ENCODE measurements at places on chromosomes 13 and 19. TPM values are rescaled to one million over a fixed set of nuclear protein-coding genes. Genes with fewer than 3 reads are reported as not detected.

GRCh38 chr19:39132344-39132969 is 6.9 kb downstream of the PAK4 start:
- H3K4me1 ChIP-seq = peaks cover 40% of the 10 kb centered on the region
- H3K27me3 ChIP-seq = no peaks in the 10 kb centered on the region
- no peak overlapping the region for H3K4me3 ChIP-seq
- H3K27ac ChIP-seq = peak overlapping the region; percentile 47
- DNase-seq = no peak

ZNF433 gene
- total RNA-seq = 6.9 TPM

DNA sequence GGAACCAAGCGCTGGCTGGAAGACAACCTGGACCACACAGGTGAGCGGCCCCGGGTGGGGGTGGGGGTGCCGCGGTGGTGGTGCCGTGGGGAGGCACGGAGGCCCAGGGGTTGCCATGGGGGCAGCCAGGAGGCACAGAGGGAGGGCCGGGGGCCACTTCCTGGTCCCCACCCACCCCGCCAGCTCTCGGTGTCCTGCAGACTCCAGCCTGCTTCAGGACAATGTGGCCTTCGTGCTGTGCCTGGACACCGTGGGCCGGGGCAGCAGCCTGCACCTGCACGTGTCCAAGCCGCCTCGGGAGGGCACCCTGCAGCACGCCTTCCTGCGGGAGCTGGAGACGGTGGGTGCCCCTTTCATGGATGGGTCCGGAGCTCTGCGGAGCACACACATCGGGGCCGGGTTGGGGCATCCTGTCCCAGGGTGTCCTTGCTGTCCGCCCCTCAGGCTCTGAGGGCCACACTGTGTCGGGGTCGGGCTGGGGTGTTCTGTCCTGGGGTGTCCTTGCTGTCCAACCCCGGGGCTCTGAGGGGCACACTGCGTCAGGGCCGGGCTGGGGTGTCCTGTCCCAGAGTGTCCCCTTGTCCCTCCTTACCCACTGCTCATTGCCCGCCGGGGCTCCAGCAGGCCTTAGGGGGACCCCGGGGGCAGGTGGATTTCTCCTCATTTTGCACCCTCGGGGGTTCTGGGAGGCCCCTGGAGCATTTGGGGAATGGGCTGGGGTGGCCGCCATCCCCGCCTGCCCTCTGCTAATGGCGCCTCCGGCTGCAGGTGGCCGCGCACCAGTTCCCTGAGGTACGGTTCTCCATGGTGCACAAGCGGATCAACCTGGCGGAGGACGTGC is 18.3 kb downstream of the NCLN start:
- H3K27me3 ChIP-seq = no peaks in the 10 kb centered on the region
- no peak for DNase-seq
- peaks cover 54% of the 10 kb centered on the region for H3K36me3 ChIP-seq

- H3K27me3 ChIP-seq = peaks cover 3% of the 10 kb centered on the region
- no peak overlapping the region for H3K27ac ChIP-seq
- H3K4me3 ChIP-seq = no peak overlapping the region
- H3K36me3 ChIP-seq = no peaks in the 10 kb centered on the region
- DNase-seq = no peak
Measured at GRCh38 chr13:21218351-21219035, 42.0 kb downstream of the MRPL57 start.

DNA sequence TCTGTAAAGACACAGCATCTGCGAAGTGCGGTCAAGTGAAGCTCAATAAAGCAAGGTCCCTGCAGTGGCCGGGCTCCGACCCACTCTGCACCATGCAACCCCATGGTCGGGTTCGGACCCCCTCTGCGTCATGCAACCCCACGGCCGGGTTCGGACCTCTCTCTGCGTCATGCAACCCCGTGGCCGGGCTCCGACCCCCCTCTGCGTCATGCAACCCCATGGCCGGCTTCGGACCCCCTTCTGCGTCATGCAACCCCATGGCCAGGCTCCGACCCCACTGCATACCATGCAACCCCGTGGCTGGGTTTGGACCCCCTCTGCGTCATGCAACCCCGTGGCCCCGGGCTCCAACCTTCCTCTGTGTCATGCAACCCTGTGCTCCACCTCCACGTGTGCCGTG is 43.8 kb downstream of the CARS2 start:
- peaks cover 84% of the 10 kb centered on the region for H3K4me1 ChIP-seq
- no peak overlapping the region for H3K27ac ChIP-seq
- no peaks in the 10 kb centered on the region for H3K27me3 ChIP-seq
- no peak for DNase-seq

DNA sequence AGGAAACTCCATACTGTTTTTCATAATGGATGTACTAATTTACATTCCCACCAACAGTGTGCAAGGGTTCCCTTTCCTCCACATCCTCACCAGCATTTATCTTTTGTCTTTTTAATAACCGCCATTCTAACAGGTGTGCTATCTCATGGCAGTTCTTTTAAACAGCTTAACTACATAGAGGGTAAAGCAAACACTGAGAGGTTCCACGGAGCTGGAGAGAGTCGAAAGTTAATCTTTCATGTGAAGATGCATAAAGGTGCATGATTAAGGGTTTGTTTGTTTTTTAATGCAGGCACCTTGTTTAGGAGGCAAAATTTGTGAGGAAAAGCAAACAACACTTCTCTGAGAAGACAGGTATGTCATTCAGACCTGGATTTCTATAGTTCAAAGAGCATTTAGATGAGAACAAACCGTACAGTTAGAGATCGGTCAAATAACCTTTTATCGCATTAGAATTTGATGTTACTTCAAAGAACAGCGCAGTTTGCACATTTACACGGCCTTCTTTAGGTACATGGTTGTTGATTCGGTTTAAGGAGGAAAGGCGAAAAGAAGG is 193.9 kb downstream of the RBM26 start:
- H3K27me3 ChIP-seq = no peaks in the 10 kb centered on the region
- H3K4me1 ChIP-seq = no peaks in the 10 kb centered on the region
- H3K36me3 ChIP-seq = no peaks in the 10 kb centered on the region
- no peak for DNase-seq
- no peak overlapping the region for H3K4me3 ChIP-seq

HIF3A gene
- not detected for total RNA-seq

DNA sequence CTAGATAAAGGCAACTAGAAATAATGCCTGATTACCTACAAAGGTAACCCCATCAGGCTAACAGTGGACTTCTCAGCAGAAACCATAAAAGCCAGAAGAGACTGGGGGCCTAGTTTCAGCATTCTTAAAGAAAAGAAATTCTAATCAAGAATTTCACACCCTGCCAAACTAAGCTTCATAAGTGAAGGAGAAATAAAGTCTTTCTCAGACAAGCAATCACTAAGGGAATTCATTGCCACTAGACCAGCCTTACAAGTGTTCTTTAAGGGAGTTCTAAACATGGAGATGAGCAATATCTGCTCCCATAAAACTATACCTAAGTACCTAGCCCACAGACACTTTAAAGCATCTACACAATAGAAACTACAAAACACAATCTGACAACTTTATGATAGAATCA is 823.5 kb downstream of the PCDH17 start:
- H3K27me3 ChIP-seq = no peaks in the 10 kb centered on the region
- no peaks in the 10 kb centered on the region for H3K36me3 ChIP-seq
- no peak overlapping the region for H3K4me3 ChIP-seq
- H3K27ac ChIP-seq = no peak overlapping the region
- no peak for DNase-seq
- no peaks in the 10 kb centered on the region for H3K4me1 ChIP-seq

SLC25A41 gene
- 0.40 TPM for total RNA-seq

DNA sequence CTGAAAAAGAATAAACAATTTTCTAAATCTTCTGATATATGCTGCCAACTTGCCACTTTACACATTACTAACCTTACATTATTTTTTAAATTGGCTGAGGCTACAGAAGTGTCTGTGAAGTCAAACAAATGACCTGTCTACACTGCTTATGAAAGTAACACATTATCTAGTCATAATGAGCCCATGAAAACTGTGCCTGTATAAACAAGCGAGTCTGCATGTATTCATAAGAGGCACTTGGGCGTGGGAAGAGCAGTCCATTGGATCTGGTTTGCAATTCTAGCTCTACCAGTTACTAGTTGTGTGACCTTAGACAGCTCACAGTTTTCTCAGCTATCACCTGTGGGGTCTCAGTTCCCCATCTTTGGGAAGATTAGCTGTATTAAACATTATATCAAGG is 3.1 kb downstream of the VPS36 start:
- no peak overlapping the region for H3K4me3 ChIP-seq
- H3K27ac ChIP-seq = no peak overlapping the region
- H3K36me3 ChIP-seq = peaks cover 19% of the 10 kb centered on the region
- H3K27me3 ChIP-seq = no peaks in the 10 kb centered on the region

ZNF557 gene
- total RNA-seq = 22.6 TPM
